ENCODE measurements at places on chromosomes 13 and 19. TPM values are rescaled to one million over a fixed set of nuclear protein-coding genes. Genes with fewer than 3 reads are reported as not detected.

KASH5 gene
- total RNA-seq, result not detected

KCNRG gene
- 0.43 TPM for total RNA-seq

ERICH6B gene
- total RNA-seq, result not detected

RUBCNL gene
- total RNA-seq, result 1.6 TPM

NOVA2 gene
- total RNA-seq, result not detected

TMEM272 gene
- 0.08 TPM for total RNA-seq

RGS9BP gene
- total RNA-seq, result 0.12 TPM

OR10H1 gene
- 0.08 TPM for total RNA-seq

RGCC gene
- 61.7 TPM for total RNA-seq

CD22 gene
- total RNA-seq, result 4.3 TPM

MAMSTR gene
- total RNA-seq, result 1.2 TPM

PDE4C gene
- total RNA-seq, result not detected

PINLYP gene
- 2.4 TPM for total RNA-seq

HTR2A gene
- not detected for total RNA-seq

RTBDN gene
- not detected for total RNA-seq

GCDH gene
- total RNA-seq, result 41.7 TPM

PNMA8A gene
- not detected for total RNA-seq

ZNF626 gene
- total RNA-seq, result 11.4 TPM

ANGPTL8 gene
- total RNA-seq, result not detected

CCL25 gene
- total RNA-seq, result not detected

POU4F1 gene
- not detected for total RNA-seq

GTPBP3 gene
- total RNA-seq, result 27.7 TPM

ANKLE1 gene
- 3.6 TPM for total RNA-seq

ZNF66 gene
- 10.6 TPM for total RNA-seq

CFD gene
- total RNA-seq, result 47.5 TPM

RDH8 gene
- total RNA-seq, result not detected

CLIP3 gene
- total RNA-seq, result 1.3 TPM

KLHL1 gene
- not detected for total RNA-seq
